ENCODE measurements at places on chromosomes 6 and 20.

- DNase-seq, result no peak
Measured at GRCh38 chr20:16129411-16129810, 443.8 kb downstream of the KIF16B start.

DNA sequence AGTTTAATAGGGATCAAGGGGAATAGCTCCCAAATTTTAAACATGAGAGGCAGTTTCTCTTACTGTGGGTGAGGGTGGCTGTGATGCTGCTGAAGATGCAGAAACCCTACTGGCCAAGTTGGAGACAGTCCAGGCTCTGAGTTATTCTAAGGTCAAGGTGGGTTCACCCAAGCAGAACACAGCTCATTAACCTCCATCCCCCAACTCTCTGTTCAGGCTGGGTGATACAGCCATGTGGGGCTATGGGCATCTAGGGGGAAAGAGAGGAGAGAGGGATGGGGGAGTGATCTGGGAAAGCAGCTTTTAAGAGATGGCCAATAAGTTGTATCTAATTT lies 18.9 kb upstream of the TRAM2 start:
- DNase-seq, result no peak

- no peak for DNase-seq
Measured at GRCh38 chr20:11195169-11195568, 521.4 kb upstream of the JAG1 start.

DNA sequence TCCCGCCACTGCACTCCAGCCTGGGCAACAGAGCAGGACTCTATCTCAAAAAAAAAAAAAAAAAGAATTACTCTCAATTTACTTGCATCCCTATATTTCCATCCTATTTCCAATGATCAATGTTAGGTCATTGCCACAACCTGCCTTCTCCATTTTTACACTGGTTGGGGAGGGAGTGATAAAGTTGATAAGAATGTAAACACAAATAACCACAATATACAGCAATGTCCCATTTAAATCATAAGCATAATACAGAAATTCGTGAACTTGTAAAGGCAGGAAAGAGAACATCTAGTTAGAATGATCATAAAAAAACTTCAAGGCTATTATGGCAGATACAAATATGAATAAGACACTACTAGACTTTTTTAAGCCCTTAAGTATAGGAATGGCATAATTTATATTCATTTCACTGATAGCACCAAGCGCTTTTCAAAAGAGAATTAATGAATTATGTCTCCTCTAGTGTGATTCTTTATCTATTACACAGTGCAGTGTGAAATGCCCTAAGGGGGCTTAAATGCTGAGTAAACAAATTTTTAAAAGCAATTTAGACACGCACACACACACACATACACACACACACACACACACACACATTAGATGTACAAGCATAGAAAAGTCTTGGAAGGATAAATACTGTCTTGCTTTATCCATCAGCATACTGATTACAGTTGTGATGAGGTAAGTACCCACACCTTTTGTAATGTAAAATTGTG lies 33.5 kb upstream of the RAB23 start:
- DNase-seq, result no peak

- DNase-seq, result no peak
Measured at GRCh38 chr6:1761477-1761877, 151.8 kb downstream of the FOXC1 start.

GRCh38 chr6:54473328-54473727 lies 165.1 kb downstream of the TINAG start:
- no peak for DNase-seq

- DNase-seq, result peak; percentile 58
Measured at GRCh38 chr6:112636650-112637262, 289.6 kb downstream of the RFPL4B start.

GRCh38 chr6:23414051-23414445 lies 712.0 kb upstream of the NRSN1 start:
- DNase-seq, result peak; percentile 55

GRCh38 chr6:25457516-25457915 lies 178.3 kb downstream of the CARMIL1 start:
- no peak for DNase-seq

GRCh38 chr6:122694602-122695001 lies 84.4 kb downstream of the PKIB start:
- DNase-seq, result no peak

- no peak for DNase-seq
Measured at GRCh38 chr6:129454488-129454887, 255.5 kb downstream of the ARHGAP18 start.

GRCh38 chr20:35342154-35342769 lies 50.0 kb upstream of the FAM83C start:
- peak; percentile 31 for DNase-seq

- DNase-seq, result no peak
Measured at GRCh38 chr20:47547034-47547387, 45.3 kb downstream of the NCOA3 start.
